ENCODE measurements at places on chromosomes 5 and 9. TPM values are rescaled to one million over a fixed set of nuclear protein-coding genes. Genes with fewer than 3 reads are reported as not detected.

RAD1 gene
- 24.3 TPM for total RNA-seq

SHOC1 gene
- total RNA-seq = not detected

NOXA1 gene
- total RNA-seq = 1.2 TPM

SLCO6A1 gene
- total RNA-seq = not detected

RNF183 gene
- total RNA-seq = 0.21 TPM

PITX1 gene
- total RNA-seq = 93.7 TPM

FOXD4L4 gene
- total RNA-seq = not detected

DMRT3 gene
- total RNA-seq = not detected

PCDHGC4 gene
- total RNA-seq = 7.9 TPM

GDA gene
- total RNA-seq = 1.8 TPM

SPATA31E1 gene
- total RNA-seq = not detected

AK6 gene
- 29.8 TPM for total RNA-seq

NR2F1-AS1 gene
- total RNA-seq = 16.7 TPM

ZBTB5 gene
- 20.8 TPM for total RNA-seq

SPATA31D1 gene
- total RNA-seq = not detected
